Activated naive CD4-positive, alpha-beta T cell treated with Interleukin-2 at 50 U/mL for 16 hours (primary cell): ENCODE measurements at places on chromosomes 2 and 18.

GRCh38 chr2:6535572-6535971 is 330.1 kb downstream of the CMPK2 start:
- DNase-seq, result no peak

DNA sequence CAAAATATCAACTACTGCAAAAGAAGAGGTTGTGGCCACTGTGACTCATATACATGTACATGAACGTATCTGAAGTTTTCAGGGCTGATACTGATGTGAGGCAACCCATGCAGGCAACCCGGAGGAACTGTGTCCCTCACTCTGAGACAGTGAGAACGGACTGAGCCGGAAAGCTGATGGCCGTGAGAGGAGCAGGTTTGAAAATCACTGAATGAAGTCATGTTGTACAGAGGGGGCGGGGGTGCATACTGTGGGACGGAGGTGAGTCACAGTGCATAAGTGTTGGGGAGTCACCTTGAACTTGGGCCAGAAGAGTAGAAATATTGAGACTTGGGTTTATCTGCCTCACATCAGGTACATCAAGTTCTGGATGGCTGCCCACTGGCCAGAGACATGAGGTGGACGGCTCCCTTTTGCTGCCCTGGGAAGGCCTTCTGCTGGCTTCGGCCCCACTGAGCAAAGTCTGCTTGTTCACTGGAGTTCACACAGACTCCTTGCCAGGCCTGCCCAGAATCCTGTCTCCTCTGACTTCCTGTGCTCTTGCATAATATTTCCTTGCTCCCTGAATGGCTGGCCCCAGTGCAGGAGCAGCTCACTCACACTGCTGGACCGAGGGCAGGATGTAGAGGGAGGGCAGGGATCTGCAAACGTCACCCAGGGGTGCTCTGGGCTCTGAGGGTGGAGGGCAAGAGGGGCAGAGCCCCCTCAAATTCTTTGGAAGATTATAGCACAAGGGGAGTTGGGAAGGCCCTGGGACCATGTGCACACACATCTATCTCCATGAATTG is 18.1 kb downstream of the EPAS1 start:
- peak; percentile 22 for DNase-seq

GRCh38 chr2:156918410-156918809 is 339.1 kb upstream of the GALNT5 start:
- no peak for DNase-seq

GRCh38 chr2:240291337-240292034 is 144.0 kb upstream of the GPC1 start:
- DNase-seq, result no peak

DNA sequence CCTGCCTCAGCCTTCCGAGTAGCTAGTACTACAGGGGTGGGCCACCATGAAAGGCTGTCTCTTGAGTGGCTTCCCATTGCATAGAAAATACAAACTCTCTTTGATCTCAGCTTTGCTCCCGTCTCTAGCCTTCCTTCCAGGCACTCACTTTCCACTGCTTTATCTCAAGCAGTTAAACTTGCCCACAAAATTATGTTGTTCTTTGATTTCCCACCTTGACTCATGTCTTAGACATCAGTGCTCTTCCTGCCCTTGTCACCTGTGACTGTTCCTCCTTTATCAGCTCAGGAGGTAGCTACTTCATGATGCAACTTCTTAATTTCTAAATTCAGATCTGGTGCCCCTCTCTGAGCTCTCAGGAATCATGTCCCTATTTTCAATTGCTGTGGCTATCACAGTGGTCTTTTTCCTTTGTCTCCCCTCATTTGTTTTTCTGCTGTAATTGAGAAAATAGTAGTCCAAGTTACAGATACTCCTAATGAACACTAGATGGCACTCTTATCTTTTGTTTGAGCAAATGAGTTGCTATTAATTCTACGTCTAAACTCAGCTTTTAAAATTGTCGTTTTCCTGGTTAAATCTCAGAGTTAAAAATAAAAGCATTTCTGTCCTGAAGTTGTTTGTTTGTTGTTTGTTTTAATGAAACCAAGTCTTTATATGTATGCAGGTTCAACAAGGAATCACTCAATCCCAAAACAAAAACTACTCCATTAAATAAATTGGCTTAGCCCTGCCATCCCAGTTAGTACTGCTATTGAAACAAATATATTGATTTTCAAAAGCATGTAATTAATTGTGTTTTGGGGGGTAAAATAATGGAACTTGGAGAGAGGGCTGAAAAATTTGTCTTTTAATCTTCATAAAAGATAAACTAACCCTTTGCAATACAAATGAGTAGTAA is 46.9 kb upstream of the GREB1L start:
- no peak for DNase-seq

- DNase-seq, result no peak
These were observed 477.2 kb upstream of the VRK2 start for GRCh38 chr2:57569396-57569795.

DNA sequence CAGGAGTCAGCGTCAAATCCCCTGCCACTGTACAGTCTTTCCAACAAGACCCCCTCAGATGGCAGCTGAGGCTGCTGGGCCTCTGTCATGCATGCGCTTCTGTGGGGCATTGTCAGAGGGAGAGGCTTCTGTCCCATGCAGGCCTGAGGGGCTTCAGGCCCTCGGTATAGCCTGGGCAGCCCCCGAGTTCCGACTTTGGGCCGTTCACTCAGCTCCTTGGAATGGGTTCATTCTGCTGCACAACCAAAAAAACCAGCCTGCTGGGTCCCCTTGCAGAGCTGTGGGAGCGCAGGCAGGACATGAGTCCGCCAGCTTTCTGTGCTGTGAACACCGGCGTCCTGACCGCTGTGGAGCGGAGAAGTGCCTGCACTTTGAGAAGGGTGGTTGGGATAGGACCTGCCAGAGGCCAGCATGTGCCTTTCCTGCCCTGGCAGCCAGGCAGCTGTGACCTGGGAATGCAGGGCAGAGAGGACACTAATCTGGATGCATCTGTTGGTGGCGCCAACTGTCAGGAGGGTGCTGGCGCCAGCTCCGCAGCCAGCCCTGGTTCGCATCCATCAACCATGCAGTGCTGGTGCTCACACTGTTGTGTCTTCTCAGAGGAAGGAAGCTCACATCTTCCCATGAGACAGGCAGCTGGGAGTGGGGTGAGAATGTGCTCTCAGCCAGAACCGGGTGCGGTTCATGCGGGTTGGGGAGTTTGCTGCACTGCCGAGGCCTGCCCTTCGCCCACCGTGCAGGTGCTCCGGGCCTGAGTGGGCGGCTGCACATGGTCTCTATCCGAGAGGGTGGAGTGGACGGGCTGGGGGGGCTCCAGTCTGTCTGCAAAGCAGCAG is 14.3 kb downstream of the ARHGEF4 start:
- DNase-seq, result no peak

DNA sequence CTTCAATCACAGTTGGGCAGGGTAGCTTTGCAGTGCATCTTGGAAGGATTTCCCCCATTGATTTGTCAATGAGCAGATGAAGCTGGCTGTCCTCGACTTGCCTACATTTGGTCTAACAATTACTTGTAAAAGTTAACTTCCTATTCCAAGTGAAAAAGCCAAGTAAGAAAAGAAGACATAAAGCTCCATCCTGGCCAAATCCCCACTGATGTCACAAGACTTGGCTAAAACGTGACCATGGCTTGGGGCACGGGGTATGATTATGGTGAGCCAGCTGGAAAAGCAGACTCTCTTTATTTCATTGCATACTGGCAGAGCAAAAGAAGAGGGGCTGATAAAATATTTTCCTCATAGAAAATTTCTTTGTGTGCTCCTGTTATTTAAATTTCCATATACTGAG is 25.4 kb upstream of the PID1 start:
- no peak for DNase-seq

DNA sequence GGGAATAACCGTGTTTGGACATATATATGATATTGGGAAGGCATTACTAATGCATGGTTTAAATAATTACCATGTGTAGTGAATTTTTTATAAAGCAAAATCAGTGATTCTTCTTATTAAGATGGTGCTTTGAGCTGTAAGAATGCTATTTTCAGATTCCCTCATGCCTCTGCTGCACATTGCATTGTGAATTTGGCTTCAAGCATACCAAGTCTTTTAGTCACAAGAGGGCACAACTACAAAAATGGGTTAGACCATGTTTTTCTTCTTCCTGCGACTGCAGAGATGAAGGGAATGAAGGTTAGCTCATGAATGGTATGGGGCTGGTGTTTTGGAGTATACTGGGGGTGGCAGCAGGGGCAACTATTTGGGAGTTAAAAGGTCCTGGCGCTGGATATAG is 320.1 kb downstream of the SLC4A3 start:
- no peak for DNase-seq

GRCh38 chr2:170813611-170814532 is 2.8 kb upstream of the GAD1 start:
- DNase-seq, result no peak

DNA sequence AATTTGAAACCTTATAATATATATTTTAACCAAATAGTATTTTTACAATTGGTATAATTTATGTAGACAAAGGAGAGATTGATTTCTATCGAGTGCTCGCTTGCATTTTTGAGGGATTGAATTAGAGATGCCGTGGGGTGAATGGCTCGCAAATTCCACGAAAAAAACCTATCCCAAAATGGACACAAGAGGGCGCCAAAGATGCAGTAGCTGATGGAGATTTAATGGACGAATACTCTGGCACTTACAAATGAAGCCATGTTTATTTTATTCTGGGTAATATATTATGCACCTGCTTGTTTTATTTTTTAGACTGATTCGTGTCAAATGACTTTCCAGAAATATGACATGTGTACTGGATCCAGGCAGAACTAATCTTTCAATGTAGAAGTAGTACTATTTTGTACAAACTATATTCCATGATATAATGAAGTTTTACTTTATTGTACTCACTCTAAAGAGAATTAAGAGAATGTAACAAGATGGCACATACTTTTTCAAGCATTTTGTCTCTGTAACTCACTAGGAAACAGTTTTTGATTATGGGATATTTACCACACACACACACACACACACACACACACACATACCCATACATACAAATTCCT is 505.4 kb downstream of the PLCL1 start:
- DNase-seq, result peak; percentile 49

DNA sequence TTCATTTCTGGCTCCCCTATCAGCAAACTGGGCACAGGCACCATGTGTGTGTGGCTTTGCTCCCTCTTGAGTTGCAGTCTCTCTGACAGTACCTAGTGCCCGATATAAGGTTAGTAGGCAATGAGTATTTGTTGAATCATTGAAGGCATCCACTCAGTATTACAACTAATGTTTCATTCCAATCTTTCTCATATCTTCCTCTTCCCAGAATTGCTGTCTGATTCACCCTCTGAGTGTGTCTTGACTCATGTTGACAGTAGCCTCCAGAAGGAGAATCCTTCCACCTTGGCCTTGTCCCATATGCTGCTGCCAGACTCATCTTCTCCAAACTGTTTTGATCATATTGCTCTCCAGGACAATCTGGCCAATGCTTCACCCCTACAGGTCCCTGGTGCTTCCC is 202.5 kb downstream of the LRRTM1 start:
- DNase-seq, result no peak

DNA sequence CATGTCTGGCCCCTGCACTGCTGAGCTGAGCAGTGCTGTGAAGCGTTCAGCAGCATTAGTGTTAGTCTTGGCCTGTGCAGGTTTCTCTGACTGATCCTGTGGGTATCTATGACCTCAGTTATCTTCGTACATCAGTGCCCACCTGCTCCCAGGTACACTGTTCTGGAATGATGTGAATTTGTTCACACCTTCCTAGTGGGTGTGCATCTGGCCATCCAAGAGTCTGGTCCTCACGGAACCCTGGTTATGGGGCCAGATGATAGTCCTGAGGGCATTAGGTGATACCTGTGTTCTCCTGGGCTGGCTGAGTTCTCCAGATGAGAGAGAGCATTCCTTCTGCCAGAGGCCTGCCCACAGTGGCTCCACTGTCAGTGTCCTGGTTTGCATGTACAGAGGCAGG is 57.2 kb downstream of the INPP4A start:
- no peak for DNase-seq

GRCh38 chr2:207144173-207144785 is 21.5 kb downstream of the KLF7 start:
- no peak for DNase-seq

DNA sequence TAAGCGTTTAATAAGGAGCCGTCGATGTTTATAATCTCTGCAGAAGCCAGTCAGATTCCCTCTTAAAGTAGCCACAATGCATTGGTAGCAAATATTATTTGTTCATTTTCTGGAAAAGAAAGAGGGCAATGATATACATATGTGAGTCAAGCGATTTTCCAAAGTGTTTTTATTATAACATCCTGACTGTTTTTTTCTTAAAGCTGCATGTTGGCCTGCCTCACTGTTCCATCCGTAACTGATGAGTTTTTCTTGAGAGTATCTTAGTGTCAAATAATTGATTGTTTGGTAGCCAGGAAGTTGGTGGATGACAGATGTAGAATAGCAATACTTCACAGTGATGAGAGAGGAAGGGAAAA is 3.7 kb downstream of the TSHZ1 start:
- no peak for DNase-seq

DNA sequence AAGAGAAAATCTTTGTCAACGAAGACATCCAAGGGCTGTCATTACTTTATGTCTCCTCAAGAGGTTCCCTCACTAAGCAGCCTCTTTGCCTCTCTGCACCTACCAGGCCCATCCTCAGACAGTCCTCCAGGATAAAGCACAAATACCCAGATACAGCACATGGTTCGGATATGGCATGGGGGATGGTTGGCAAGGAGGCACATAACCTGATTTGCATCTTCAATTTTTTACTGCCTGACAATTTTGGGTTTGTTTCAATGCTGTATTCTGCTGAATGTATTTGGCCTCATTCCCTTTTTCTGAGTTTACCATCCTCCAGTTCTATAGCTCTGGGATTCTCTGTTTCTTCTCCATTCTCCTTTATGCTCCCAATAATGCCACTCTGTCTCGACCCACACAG is 78.8 kb downstream of the VIT start:
- DNase-seq, result no peak

- no peak for DNase-seq
These were observed 439.5 kb upstream of the ETAA1 start for GRCh38 chr2:66957677-66958076.

- no peak for DNase-seq
These were observed 728.1 kb upstream of the SOX11 start for GRCh38 chr2:4964001-4964540.

DNA sequence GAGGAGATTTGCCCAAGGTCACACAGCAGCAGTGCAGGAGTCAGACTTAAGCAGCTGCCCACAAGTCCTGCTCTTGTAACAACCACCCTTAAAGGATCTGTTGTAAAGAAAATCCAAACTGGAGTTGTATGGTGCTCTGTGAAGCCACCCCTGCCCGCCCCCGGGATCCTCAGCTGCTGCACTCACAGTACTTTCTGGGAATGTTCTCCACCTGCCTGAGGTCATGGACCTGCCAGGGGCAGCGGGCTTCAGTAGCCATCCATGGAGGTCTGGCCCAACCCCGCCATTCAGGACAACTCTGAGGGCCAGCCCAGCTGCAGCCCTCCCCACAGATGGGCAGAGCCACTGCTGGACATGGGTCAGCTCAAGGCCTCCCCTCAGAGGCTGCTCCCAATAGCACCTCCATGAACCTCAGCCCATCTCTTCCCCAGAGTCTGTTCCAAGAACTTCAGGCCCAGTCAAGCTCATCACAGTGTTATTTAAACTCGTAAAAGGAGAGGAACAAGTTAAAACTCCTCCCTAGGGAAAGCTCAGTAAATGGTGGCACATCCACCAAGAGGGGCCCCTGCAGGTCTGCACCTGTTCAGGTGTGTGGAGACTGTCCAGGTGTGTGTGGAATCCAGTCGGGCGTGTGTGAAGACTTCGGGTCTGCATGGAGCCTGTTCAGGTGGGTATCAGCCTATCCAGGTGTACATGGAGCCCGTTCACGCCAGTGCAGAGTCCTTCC is 39.4 kb upstream of the GPC1 start:
- DNase-seq, result no peak

GRCh38 chr2:98050070-98050469 is 36.9 kb upstream of the VWA3B start:
- no peak for DNase-seq
